Osteocyte (in vitro differentiated cells): ENCODE measurements at places on chromosomes 2 and 18. TPM values are rescaled to one million over a fixed set of nuclear protein-coding genes. Genes with fewer than 3 reads are reported as not detected.

KCNG2 gene
- not detected in 2 replicates for total RNA-seq

TMEM17 gene
- 2.1 and 2.6 TPM in 2 replicates for total RNA-seq

WDPCP gene
- total RNA-seq, result 11.1 and 12.4 TPM in 2 replicates

SLC35F5 gene
- total RNA-seq, result 83.4 and 89.0 TPM in 2 replicates

ALLC gene
- not detected in 2 replicates for total RNA-seq

ABCG5 gene
- not detected in 2 replicates for total RNA-seq

B3GNT7 gene
- 1.1 and 1.5 TPM in 2 replicates for total RNA-seq

TUBA4A gene
- 6.9 and 7.9 TPM in 2 replicates for total RNA-seq

MC4R gene
- not detected in 2 replicates for total RNA-seq

IL36RN gene
- total RNA-seq, result not detected in 2 replicates

MAL gene
- not detected in 2 replicates for total RNA-seq

CHRND gene
- not detected in 2 replicates for total RNA-seq

GPR39 gene
- 0.21 and 0.42 TPM in 2 replicates for total RNA-seq
